ENCODE measurements at places on chromosomes 5 and 9.

DNA sequence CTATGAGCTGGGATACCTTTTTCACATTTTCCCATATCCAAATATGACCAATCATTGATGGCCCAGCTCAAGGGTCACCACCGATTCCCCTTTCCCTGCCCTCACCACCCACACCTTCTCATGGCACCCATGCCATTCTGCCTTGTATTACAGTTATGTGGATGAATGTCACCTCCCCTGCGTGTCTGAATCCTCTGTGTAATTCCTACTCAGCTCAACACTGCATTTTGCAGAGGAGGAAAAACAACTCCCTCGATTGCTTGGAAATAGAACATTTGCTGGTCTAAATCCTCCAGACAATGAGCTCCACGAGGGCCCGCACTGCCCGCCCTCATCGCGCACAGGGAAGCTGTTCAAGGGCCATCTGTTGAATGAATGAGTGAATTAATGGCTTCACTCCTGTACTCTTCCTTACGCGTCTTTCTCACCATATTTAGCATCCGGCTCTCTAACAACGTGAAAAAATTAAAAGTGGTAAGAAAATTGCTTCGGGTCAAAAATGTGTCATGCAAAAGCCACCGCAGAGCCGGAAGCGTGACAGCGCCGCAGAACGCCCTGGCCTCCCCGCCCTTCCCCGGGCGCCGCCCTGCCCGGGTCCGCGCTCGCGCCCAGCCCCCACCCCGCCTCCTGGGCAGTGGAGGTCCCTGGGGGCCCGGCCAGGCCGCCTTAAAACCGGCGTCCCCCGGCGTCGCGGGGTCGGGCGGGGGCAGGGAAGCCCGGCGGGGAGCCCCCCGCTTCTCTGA is 704 bp downstream of the SUSD1 start:
- DNase-seq, result peak; percentile 69

DNA sequence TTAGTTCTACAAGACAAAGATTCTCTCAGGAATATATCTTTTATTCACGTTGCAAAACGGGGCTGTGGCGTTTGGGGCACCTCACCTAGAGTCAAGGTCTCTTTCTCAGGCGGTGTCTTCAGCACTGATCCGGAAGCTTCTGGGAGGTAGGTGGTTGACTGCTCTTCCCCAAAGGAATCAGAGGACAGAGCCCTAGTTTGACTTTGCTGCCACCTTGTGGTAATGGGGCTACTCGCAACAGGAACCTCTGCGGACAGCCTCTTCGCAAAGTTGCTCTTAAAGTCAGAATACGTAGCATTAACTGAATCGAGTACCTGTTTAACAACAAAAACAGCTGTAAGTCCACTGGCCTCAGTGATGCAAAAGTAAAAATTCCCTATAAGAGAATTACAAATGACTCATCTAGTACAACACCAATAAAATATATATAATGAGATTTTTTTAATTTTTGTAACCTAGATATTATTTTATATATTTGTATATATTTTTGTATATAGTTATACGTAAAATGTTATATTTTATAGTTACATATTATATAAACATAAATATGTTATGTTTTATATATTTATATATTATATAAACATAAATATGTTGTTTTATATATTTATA is 13.3 kb upstream of the GPX8 start:
- DNase-seq, result peak; percentile 82

DNA sequence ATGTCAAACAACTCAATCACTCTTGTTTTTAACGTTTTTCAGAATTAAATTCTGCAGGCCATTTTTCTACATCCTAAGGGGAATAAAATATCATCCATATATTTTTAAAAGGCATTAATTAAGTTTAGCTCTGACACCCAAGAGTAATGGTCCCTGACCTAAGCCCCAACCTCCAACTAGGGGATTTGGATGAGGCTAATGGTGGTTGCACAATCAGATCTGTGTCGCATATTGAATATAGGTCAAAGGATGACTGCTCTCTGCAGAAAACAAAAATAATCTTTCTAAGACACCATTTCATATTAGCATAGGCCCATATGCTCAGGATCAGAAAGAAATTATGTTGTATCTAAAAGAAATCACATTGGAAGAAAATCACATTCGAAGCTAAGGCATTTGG is 20.7 kb downstream of the CDH6 start:
- DNase-seq, result no peak

DNA sequence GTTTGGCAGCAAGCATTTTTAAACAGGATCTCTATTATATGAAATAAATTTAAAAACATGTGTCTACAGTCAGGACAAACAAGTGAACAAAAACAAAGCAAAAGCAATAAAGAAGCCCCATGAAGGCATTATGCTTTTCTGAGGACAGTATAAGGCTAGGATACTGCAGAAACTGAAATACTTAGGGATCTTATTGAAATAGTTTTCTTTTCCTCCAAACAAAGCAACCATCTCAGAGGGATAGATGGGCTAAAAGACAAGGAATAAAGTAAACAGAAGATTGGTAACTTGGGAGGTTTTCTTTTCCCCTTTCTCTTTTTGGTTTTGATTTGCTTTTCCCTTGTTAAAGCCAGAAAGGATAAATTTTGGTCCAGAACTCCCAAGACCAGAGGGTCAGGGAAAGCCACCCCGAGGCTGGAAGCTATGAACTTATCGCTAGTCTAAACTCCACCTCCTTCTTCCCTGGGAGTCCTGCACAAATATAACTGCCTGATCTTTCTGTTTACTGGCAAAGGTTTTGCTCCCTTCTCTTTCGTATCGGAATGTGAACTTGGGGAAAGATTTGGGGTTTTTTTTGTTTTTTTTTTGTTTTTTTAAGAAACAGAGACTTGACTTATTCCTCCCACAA is 164.0 kb downstream of the GHR start:
- no peak for DNase-seq
